ENCODE measurements at places on chromosomes 3 and 15.

DNA sequence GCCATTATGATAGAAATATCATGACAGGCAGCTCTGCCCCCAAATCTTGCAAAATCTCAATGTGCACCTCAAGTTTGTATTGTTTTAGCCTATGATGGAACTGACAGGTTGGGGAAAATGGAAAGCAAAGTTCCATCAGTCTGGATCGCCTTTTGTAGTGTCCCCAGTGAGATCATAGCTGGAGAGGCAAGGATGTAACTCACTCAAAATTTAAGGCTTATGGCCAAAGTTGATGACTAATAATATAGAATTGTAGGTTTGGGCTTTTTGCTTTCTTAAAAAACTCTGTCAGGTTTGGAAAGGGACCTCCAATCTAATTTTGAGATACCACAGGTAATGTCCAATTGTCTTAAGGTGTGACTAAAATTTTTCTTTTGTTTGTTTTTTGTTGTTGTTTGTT lies 1.4 kb upstream of the ACP3 start:
- no peak for DNase-seq

DNA sequence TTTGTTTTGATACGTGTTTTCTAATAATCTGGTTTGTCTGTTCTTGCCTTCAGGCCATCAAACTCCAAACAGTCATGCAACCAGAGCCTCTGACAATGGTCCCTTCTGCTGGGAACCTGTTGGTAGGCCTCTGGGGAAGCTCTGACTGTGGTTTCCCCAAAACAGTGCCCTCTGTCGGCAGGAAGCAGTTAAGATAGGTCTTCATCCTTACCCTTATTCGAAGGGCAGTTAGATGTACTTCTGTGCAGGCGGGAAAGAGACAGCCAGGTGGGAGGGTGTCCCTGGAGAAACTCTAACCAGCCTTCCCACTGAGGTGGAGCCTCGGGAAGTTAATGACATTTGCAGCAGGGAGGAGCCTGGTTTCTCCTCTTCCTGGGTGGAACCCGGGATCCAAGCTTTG lies 81.6 kb upstream of the CHMP2B start:
- DNase-seq, result no peak

- DNase-seq, result no peak
Observed at GRCh38 chr3:187120326-187120725, 19.0 kb downstream of the RPL39L start.

DNA sequence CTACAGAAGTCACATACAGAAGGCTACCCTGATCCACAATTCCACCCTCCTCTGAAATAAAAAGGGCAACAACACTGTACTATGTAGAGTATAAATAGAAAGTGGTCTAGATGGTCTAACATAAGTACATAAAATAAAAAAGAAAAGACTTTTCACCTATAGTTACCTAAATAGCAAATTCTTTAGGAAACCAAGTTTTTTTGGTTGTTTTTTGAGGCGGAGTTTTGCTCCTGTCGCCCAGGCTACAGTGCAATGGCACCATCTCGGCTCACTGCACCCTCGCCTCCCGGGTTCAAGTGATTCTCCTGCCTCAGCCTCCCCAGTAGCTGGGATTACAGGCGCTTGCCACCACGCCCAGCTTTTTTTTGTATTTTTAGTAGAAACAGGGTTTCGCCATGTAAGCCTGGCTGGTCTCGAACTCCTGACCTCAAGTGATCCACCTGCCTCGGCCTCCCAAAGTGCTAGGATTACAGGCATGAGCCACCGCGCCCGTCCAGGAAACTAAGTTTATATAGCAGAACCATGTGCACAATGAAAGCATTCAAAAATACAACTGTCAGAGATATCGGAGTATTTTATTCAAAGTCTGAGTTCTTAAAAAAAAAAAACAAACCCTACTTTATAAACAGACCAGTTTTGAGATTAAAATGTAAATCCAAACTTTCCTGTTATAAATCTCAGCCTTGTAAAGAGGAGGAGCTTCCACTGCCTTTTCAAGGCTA lies 1.7 kb downstream of the SIN3A start:
- DNase-seq, result no peak

DNA sequence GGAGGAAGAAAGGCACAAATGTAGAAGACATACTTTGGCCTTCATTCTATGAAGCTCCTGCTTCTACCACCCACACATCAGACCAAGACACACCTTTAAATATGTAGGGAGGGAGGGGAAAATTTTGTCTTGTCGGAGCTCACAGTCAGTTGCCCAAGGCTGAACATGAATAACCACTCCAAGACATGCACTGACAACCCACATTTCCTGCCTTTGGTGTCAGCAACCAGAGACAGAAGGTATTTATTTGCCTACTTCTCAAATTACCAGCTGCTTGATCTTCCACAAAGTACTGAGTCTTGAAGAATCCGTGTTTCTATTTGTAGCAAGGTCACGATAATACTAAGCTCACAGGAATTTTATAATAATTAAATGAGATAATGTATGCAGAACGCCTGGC lies 169.7 kb downstream of the KCNMB2 start:
- no peak for DNase-seq

DNA sequence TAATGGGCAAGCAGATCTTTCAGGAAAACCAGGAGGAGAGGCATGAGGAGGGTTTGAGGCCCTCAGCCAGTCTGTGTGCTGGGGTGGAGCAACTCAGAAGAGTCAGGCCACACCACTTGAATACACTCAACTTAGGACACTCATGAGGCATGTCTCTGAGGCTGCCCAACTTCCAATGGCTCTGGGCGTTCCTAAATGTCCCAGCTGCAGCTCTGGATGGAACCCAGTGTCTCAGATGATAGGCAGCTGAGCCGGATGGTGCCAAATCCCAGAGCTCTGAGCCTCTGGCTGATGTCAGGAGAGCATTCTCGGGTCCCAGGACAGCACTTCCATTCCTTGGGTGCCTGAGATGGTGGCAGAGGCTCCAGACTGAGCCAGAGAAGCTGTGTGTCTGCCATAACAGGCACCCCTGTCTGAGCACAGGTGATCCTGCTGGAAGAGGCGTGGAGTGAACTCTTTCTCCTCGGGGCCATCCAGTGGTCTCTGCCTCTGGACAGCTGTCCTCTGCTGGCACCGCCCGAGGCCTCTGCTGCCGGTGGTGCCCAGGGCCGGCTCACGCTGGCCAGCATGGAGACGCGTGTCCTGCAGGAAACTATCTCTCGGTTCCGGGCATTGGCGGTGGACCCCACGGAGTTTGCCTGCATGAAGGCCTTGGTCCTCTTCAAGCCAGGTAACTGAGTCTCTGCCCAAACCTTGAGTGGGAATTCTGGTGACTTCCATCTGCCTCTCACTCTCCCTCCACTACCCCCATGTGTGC lies 2.8 kb downstream of the NR2E3 start:
- no peak for DNase-seq

- DNase-seq, result no peak
Observed at GRCh38 chr15:25504307-25504706, 65.5 kb upstream of the UBE3A start.

- peak; percentile 8 for DNase-seq
Observed at GRCh38 chr3:101725194-101725889, 928 bp downstream of the CEP97 start.

GRCh38 chr3:109921509-109921908 lies 584.2 kb upstream of the DPPA4 start:
- no peak for DNase-seq

DNA sequence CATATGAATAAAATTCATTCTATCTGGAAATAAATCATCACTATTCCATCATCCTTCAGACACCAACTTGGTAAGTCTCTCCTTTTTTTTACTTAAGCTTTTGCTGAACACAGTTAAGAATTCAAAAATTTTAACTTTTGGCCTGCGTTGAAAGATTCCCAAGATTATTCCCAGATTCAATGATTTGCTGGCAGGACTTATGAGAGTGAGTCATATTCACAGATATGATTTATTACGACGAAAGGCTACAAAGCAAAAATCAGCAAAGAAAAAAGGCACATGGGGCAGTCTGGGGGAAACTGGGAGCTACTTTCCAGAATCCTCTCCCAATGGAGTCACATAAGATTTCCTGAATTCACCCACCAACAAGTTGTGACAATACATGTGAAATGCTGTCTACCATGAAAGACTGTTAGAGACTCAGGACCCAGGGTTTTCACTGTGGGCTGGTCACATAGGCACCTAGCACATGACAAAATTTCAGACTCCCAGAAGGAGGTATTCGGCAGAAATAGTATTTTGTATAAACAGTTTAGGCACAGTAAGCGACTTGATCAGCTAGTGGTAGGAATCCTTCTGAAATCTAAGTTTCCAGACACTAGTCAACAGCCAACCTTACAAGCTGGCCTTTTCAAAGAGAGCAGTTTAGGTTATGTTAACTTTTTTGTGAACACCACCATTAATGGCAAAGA lies 82.1 kb downstream of the DLG1 start:
- no peak for DNase-seq

- no peak for DNase-seq
Observed at GRCh38 chr3:62361824-62362223, 11.5 kb downstream of the FEZF2 start.

- no peak for DNase-seq
Observed at GRCh38 chr3:61997101-61997500, 376.2 kb downstream of the FEZF2 start.

DNA sequence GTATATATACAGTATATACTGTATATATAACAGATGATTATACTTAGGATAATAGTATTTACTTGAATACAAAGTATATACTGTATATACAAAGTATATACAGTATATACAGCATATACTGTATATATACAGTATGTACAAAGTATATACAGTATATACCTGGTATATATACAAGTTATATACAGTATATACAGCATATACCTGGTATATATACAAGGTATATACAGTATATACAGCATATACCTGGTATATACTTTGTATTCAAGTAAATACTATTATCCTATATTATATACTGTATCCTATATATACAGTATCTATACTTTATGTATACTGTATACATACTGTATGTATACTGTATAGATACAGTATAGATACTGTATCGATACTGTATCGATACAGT lies 14.6 kb upstream of the CPOX start:
- no peak for DNase-seq

DNA sequence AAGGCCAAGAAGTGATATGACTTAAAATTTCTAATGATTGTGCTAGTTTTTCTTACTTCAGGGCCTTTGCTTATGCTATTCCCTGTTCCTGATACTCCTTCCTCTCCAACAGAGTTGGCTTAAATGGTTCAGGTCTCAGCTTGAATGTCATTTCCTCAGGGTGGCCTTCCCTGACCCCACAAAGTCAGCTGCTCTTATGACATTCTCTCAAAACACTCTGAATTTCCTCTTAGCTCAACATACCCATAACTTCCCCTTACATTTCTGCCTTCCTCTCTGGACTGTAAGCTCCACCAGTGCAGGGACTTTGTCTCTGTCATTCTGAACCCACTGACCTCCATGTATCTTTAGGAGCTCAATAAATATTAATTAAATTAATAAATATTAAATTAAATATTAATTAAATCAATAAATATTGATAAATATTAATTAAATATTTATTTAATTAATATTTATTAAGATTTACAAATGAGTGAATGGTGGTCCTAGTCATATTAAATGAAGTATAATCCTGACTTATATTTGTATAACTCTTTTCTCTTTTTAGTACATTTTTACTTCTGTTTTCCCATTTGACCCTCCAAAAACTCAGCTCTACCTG lies 17.9 kb upstream of the TMCC1 start:
- DNase-seq, result no peak

GRCh38 chr3:188174317-188175044 lies 20.5 kb downstream of the LPP start:
- no peak for DNase-seq

DNA sequence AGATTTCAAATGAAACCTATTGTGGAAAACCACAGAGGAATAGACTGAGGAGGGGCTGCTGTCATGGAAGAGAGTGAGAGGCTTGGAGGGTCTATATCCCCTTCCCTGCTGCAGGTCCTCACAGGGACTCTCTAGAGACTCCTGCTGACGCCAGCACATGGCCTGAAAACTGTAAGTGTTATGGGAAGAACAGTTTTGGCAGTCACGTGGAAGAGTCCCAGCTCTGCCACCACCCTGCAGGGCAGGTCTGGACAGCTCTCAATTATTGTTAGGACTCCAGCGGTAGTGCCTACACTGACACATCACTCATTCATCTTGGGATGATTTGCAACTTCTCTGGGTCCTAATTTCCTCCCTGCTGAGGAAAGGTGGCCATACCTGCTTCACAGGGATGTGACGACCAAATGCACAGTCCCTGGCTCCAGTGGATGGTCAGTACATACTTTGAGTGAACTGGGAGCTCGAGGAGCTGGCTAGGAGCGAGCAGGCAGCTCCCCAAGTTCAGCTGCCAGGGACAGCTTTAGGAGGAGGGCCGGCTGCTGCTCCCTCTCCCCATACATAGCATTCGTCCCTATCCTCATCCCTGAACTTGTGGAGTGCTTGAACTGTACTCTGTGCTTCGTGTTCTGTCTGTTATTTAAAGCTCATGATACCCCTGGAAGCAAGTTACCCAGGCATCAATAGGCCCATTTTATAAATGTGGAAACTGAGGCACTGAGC lies 49.2 kb downstream of the CTXND1 start:
- no peak for DNase-seq

DNA sequence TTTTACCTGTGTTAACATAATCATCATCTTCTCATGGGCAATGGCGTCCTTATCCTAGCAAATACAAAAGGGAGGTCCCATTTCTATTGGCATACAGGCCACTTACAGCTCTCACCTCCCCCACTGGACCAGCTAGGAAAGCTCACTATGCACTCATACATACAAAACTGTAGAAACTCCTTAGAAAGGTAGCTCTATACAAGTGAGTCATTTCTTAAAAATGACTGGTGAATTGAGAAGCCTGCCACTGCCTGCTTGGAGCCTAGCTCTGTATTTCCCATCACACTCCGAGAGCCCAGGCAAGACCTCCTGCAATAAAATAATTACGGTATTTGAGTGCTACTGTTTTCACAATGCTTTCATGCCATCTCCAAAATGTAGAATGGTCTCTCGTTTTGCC lies 321.8 kb downstream of the ULK4 start:
- no peak for DNase-seq

All from stimulated activated CD8-positive, alpha-beta memory T cell treated with anti-CD3 and anti-CD28 coated beads, Interleukin-15, amount 100 ng/mL, for 24 hours (primary cell).